ENCODE measurements at places on chromosomes 2 and 18. TPM values are rescaled to one million over a fixed set of nuclear protein-coding genes. Genes with fewer than 3 reads are reported as not detected.

OSR1 gene
- 2.3 TPM for total RNA-seq

CGREF1 gene
- total RNA-seq, result 1.8 TPM

LBH gene
- 8.9 TPM for total RNA-seq

ALLC gene
- not detected for total RNA-seq

DSG3 gene
- not detected for total RNA-seq
